ENCODE measurements at places on chromosomes 4 and X. TPM values are rescaled to one million over a fixed set of nuclear protein-coding genes. Genes with fewer than 3 reads are reported as not detected.

DNA sequence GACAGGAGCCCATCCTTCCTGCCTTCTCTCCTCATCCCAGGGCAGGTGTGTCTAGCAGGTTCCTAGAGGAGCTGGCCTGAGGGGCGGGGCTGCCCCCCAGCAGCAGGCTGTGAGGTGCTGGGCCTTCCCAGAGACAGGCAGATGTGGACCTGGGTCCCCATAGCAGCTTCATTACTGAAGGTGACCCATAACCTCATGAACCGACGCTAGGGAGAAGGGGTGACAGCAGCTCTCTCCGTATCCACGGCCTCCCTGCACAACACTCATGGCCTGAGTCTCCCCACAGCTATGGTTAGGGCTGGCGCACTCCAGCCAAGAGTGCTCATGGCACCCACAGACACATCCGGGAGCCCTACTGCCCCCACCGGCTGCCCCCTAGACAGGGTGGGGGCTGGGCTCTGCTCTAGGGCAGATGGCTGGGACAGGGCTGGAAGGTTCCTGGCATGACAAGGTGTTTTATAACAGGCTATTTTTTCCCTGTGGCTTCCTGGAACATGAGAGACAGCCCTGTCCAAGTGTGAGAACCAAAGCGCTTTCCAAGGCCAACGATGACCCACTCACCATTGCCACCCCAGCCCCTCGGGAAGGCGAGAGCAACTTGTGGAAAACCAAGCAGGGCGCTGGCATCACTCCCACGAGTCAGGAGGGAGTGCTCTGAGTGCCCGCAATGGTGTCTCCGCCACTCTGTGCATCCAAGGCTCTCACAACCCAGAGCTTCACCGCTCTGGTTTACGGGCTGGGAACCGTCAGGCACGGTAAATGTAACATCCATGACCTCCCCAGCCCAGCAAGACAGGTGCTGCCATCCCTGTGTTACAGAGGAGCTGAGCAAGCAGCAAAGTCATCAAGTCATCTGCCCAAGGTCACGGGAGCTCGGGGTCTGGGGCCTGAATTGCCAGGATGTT, 59.8 kb downstream of the ACOX3 start:
- no peak for DNase-seq

DNA sequence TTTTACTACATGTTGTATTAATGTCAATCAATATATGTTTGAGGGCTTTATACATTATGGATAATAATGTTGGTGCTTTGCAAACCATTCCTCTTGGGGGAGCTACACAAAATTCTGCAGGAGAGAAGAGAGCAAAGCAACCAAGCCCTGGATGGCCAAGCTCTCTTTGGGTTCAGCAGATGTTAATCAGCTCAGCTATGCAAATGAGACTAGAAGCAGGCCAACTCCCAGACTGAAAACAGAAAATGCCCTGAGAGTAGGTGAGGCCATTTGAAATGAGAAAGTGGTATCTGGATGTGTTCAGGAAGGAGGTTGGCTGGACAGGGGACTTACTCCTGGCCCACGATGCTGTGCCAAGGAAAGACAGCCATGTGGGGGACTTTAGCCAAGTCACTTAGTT, 387.0 kb downstream of the BCOR start:
- DNase-seq, result no peak

DNA sequence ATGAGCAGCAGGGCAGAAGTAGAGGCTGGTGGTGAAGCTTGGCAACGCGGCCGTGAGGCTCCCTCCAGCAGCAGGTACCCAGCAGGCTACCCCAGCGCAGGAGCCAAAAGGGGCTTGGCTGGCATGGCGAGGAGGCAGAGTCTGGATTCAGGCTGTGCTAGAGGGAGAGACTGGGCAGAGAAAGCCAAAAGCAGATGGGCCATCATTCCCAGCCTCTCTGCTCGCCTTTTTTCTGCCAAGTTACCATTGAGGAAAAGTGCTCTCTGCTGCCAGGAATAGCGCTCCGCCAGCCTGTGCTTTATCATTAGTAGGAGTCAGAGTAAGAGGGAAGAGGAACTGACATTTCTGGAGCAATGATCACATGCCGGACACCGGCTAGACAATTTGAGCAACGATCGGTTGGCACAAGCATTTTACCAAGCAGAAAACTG, 28.7 kb upstream of the MAP3K15 start:
- DNase-seq, result no peak

DNA sequence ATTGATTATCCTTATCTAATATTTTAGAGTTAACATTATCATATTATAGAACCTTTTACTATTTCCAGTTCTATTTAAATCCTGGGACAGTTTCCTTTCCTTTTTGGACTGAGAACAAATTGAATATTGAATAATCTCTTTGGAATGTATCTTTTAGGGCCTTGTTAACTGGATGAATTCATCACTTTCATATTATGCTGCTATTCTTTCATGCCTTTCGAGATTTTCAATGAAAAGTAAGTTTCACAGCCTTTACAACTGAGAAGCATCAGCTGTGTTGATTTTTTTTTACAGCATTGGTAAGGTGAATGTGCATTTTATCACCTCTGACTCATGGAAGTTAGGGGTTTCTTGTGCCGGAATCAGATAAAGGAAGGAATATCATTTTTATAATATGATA, 39.6 kb downstream of the PDLIM5 start:
- no peak for DNase-seq

DNA sequence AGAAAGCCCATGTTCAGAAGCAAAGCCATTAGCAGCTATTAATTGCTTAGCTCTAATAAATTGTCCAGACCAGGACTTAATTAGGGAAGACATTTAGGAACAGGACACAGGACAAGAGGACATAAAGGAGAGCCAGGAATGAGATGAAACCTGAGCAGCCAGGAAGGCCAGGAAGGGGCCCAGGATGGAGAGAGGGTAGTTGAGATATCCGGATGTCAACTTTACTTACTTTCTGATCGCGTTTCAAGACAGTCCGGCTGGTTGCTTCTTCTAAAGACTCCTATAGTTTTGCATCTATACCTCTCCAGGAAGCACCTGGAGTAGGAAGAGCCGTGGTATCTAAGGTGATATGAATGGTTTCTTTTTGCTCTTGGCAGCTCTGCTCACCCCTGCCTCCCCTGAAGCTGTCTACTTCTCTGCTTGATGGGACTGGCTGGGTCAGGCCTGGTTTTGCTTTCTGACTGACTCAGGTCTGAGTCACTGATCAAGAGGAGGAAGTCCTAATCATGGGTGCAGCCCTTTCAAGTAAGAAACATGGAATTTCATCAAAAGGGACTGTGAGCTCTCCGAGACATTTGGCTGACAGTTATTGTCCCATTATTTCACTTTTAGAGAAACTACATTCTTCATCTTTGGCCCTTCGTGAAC, 733.3 kb downstream of the RPA4 start:
- no peak for DNase-seq

HSFX4 gene
- polyA plus RNA-seq, result 0.36 TPM
